ENCODE measurements at places on chromosomes 7 and 10. TPM values are rescaled to one million over a fixed set of nuclear protein-coding genes. Genes with fewer than 3 reads are reported as not detected.

DNA sequence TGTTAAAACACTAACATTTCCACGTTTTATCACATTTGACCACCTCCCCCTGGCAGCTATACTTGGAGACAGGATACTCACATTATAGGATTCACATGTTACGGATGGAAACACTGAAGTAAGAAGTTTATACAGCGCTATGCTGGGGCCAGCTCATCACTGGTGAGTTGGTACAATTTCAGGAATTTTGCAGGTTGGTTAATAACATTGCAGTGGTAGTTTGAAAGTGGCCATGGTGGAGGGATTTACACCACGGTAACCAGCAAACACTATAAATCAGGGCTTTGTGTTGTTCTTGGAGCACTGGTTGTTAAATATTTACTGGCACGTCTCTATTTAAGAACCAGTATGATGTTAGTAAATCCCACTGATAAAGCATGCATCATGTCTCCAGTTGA is 174.0 kb downstream of the GFRA1 start:
- H3K36me3 ChIP-seq, result no peaks in the 10 kb centered on the region
- no peak overlapping the region for H3K27ac ChIP-seq
- H3K4me3 ChIP-seq, result no peak overlapping the region
- no peaks in the 10 kb centered on the region for H3K4me1 ChIP-seq
- H3K27me3 ChIP-seq, result no peaks in the 10 kb centered on the region

- no peaks in the 10 kb centered on the region for H3K27me3 ChIP-seq
- peak overlapping the region; percentile 3 for H3K4me3 ChIP-seq
- peak overlapping the region; percentile 88 for H3K27ac ChIP-seq
- H3K4me1 ChIP-seq, result peaks cover 77% of the 10 kb centered on the region
- DNase-seq, result peak; percentile 82
These were observed 11.8 kb downstream of the BZW2 start for GRCh38 chr7:16657656-16658279.

Gene NAT16
- 0.27 TPM for total RNA-seq

Gene GPR141
- 0.51 TPM for total RNA-seq

Gene GBX1
- total RNA-seq, result 1.6 TPM
